ENCODE measurements at places on chromosomes 12 and 14.

DNA sequence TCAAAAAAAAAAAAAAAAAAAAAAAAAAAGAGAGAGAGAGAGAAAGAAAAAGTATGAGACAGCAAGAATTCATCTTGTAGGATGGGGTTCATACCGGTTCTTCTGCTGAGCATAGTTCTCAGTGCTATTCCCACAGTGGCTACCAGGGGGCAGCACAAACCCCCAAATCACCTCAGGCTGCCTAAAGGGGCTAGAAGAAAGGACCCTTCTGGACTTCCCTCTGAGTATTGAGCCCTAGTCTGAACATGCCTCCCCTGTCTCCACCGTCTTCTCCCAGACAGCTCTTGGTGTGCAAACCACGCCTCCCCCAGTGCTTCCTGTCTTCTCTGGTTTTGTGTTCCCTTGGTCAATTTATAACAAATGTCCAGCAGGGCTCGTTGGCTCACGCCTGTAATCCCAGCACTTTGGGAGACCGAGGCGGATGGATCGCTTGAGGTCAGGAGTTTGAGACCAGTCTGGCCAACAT, 31.3 kb upstream of the SMUG1 start:
- DNase-seq: peak; percentile 71

- no peak for DNase-seq
These were observed 398.7 kb downstream of the SOX5 start for GRCh38 chr12:23550753-23551152.

DNA sequence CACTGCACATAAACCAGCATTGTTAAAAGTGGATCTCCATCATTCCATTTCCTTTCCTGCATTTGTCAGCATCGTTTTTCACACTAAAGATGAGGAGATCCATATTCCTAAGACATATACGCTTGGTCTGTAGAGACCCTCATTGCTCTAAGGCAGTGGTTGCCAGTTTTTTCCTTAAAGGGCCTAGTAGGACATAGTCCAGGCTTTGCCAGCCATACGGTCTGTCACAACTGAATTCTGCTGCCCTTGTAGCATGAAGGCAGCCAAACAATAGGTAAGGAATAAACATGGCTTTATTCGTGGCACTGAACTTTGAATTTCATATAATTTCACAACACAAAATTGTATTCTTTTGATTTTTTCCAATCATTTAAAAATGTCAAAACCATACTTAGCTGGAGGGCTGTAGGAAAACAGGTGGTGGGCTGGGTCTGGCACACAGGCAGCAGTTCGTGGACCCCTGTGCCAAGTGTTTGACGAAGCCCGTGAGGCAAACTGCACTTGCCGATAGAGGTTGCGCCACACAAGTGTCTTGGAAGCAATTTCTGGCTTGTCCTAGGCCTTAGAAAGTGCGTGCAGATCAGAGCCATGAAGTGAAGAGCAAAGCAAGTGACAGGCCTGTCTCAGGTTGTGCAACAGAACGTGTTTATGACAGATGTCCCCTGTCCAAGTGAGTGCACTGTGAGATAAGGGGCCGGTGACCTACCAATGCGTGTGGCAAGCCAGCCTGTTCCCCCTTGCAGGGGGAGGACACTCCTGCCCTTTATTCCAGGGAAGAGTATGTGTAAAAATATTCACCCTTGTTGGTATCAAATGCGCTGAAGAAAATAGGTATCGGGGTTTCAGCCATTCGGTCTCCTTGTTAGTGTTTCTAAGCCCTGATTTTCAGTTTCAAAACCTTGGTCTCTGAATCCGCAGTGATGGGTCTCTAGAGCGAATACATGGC, 916 bp upstream of the CHPT1 start:
- no peak for DNase-seq

DNA sequence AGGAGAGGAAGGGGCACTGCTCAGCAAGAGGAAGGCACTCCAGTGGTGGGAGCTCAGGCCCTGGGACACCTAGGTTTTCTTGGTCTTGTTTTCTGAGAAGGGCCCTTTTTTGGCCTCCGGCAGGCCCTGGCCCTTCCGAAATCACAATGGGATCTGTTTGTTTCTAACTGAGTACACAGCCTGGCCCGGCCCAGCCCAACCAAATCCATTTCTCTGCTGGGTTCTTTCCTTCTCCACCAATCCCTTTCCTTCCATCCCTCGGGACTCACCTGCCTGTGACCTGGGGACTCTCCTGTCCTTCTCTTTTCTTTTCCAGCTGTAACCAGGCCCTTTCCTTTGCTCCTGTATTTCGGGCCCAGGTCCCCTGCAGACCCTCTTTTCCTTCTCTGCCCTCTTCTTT, 18.6 kb downstream of the TEAD4 start:
- no peak for DNase-seq

DNA sequence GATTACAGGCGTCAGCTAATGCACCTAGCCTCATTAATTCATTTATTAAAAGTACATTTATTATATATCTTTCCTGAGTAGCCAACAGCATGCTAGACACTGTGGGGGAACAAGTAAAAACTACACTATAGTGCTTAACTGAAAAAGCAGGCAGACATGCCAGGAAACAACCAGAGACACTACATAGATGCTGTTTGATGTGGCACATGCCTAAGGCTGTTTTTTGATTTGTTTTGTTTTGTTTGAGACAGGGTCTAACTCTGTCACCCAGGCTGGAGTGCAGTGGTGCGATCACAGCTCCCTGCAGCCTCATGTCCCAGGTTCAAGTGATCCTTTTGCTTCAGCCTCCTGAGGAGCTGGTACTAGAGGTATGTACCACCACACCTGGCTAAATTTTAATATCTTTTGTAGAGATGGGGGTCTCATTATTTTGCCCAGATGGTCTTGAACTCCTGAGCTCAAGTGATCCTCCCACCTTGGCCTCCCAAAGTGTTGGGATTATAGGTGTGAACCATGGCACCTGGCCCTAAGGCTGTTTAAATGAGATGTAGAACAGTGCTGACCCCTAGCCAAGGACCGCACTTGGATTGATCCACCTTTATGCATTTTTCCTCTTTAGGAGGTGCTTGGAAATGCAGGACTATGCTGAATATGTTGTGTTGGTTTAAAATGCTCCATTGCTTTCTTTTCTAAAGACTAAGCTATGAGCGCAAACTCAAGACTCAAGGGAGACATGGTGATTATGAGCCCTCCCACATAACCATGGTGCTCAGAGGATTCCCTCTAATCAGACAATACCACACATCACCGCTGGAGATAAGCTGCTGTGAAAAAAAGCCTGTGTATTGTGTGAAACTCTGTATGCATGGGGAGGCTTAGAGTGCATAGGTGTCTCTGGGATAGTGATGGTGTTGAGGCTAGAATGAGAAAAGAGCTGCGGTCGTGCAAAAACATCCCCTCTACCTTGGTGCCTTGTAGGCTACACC, 10.5 kb upstream of the C14orf93 start:
- no peak for DNase-seq

Measured in GM13976 (cell line).